HFFc6 (cell line): ENCODE measurements at places on chromosomes 5 and 9. TPM values are rescaled to one million over a fixed set of nuclear protein-coding genes. Genes with fewer than 3 reads are reported as not detected.

The SPINK7 gene
- total RNA-seq: not detected in 3 replicates

The NEUROG1 gene
- not detected in 3 replicates for total RNA-seq

- no peak overlapping the region for H3K4me3 ChIP-seq
- H3K27me3 ChIP-seq: no peaks in the 10 kb centered on the region; the same call in 1 of the 2 replicates
- H3K27ac ChIP-seq: no peak overlapping the region
- H3K36me3 ChIP-seq: peaks cover 15% of the 10 kb centered on the region
- DNase-seq: no peak
- H3K4me1 ChIP-seq: peaks cover 26% of the 10 kb centered on the region
These were observed 31.0 kb downstream of the ATPSCKMT start for GRCh38 chr5:10218658-10219057.

GRCh38 chr9:124735121-124735520 lies 36.0 kb downstream of the NR6A1 start:
- H3K27ac ChIP-seq: peak overlapping the region; percentile 34
- no peaks in the 10 kb centered on the region for H3K36me3 ChIP-seq
- H3K4me3 ChIP-seq: no peak overlapping the region

- H3K4me1 ChIP-seq: no peaks in the 10 kb centered on the region
- H3K27ac ChIP-seq: no peak overlapping the region
- H3K27me3 ChIP-seq: peaks cover 2% of the 10 kb centered on the region
- H3K4me3 ChIP-seq: no peak overlapping the region
- peaks cover 15% of the 10 kb centered on the region; the same call in 1 of the 2 replicates for H3K36me3 ChIP-seq
These were observed 167.2 kb downstream of the CFAP90 start for GRCh38 chr5:7683753-7684152.

DNA sequence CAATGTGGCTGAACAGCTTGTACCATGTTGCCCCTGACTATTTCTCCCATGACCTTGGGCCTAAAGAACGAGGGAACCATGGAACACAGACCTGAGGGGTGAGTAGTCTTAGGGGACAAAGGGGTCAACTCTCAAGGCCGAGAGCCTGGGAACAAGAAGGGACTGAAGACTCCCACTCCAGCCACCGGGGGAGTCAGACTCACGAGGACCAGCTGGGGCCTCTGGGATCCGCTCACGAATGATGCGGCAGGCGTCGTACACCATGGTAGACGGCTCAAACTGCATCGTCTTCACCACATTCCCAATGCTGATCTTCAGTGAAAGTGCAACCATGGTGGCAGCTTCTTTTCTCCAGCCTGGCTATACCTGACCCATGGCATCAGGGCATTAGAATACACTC lies 6.6 kb downstream of the TLN1 start:
- no peak overlapping the region for H3K4me3 ChIP-seq
- peak overlapping the region; percentile 73; the same call in 1 of the 2 replicates for H3K27ac ChIP-seq
- peaks cover 28% of the 10 kb centered on the region for H3K4me1 ChIP-seq
- peaks cover 45% of the 10 kb centered on the region for H3K36me3 ChIP-seq

DNA sequence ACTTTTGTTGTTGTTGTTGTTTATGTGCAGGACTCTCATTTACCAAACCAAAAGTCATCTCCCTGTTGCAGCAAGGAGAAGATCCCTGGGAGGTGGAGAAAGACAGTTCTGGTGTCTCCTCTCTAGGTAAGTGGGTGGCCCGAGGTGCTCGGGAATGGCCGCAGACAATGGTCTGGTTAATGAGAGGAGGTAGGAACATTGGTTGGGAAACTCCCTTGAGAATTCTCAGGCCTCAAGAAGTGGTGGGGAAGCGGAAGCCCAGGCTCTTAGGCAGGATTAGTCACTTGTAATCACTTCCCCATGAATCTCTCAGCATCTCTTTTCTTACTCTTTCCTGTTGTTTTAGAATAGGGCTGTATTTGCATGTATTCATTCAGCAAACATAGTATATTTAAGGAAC lies 7.2 kb downstream of the ZNF354B start:
- H3K27me3 ChIP-seq: peaks cover 1% of the 10 kb centered on the region; the same call in 1 of the 2 replicates
- peaks cover 81% of the 10 kb centered on the region for H3K36me3 ChIP-seq
- H3K4me3 ChIP-seq: no peak overlapping the region
- no peak overlapping the region for H3K27ac ChIP-seq

- no peak for DNase-seq
- peaks cover 9% of the 10 kb centered on the region; the same call in 1 of the 2 replicates for H3K36me3 ChIP-seq
- no peak overlapping the region for H3K4me3 ChIP-seq
These were observed 13.6 kb upstream of the PRSS3 start for GRCh38 chr9:33781736-33782135.
